ENCODE measurements at places on chromosomes 16 and 17.
A peak's percentile ranks its signal among the peaks of the same experiment; 100 is the strongest.

GRCh38 chr16:23773339-23773738 is 18.5 kb downstream of the CHP2 start:
- DNase-seq: no peak

- DNase-seq: no peak
Observed at GRCh38 chr17:50920891-50921586, 54.9 kb upstream of the TOB1 start.

GRCh38 chr17:13351046-13351445 is 250.7 kb downstream of the HS3ST3A1 start:
- peak; percentile 79 for DNase-seq

DNA sequence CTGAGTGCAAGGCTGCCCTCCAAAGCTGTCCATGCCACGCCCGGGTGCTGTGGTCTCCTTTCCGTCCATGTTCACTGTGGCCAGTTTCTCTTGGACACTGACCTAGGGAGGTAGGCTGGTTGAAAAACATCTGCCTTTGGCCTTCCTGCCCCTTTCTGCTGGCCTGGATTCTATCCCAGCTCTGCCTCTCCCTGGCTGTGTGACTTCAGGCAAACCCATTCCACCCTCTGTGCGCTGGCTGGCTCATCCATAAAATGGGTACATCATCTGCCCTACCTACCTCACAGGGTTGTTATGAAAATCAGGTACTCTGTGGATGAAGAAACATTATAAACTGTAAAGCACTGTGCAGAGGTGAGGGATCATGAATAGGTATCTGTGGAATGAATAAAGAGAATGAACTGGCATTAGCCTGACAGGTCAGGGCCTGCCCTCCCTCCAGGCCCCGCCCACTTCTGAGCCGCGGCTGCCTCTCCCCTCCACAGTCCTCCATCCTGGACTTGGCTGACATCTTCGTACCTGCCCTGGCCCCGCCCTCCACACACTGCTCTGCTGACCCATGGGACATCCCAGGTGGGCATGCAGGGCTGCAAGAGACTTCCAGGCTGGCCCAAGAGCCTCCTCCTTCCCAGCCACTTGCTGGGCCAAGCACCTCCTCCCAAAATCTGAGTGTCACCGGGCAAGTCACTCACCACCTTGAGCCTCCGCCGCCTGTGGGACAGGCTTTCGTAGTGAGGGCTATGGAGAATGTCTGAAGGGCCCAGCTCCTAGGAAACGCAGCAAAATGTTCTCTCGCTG is 7.0 kb upstream of the SPATA20 start:
- DNase-seq: no peak

DNA sequence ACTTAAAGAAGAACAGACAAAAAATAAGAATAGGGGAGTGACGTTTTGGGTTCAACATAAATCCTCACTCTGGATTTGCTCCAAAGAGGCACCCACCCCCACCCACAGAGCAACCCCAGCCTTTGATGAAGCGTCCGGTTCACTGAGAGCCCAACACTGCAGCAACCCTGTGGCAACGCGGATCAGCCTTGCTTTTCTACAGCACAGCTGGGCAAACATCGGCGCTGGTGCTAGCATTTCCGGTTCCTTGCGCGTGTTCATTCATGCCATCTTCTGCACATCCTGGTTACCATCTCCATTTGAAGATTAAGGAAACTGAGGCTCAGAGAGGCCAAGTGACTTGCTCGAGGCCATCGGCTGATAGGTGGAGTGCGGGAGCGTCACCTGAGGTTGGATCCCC is 8.7 kb upstream of the GINS2 start:
- DNase-seq: no peak

DNA sequence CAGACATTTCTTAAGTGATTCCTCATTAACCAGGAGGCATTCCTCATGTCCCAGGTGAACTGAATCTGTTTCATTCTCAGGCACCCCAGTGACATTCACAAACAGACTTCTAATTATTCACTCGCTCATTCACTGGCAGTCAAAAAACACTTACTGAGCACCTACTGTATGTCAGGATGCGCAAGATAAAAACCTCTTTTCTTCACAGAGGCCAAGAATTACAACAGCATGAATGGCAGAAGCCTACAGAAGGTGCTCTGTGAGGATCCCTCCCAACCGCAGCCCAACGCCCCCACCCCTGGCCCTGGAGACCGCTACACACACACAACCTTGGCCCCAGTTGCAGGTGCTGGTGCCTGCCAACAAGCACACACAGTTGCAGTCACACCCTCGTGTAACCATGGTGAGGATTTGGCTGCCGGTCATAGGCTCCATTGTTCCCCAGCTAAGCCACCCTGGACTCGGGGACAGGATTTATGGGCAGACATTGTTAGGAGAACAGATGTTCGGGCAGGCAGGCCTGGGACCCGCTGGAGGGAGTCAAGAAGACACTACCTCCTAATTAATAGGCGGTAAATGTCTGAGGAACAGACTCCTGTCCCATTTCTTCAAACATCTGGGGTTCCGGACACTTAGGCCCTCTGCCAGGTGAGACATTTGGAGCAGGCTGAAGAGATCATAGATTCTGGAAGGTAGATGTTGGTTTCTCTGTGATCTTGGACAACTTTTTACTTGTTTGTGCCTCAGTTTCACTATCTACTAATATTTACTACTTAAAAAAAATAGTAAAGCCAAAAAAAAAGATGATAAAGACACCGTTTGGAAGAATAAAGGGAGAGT is 43.2 kb downstream of the CUEDC1 start:
- DNase-seq: peak; percentile 79

DNA sequence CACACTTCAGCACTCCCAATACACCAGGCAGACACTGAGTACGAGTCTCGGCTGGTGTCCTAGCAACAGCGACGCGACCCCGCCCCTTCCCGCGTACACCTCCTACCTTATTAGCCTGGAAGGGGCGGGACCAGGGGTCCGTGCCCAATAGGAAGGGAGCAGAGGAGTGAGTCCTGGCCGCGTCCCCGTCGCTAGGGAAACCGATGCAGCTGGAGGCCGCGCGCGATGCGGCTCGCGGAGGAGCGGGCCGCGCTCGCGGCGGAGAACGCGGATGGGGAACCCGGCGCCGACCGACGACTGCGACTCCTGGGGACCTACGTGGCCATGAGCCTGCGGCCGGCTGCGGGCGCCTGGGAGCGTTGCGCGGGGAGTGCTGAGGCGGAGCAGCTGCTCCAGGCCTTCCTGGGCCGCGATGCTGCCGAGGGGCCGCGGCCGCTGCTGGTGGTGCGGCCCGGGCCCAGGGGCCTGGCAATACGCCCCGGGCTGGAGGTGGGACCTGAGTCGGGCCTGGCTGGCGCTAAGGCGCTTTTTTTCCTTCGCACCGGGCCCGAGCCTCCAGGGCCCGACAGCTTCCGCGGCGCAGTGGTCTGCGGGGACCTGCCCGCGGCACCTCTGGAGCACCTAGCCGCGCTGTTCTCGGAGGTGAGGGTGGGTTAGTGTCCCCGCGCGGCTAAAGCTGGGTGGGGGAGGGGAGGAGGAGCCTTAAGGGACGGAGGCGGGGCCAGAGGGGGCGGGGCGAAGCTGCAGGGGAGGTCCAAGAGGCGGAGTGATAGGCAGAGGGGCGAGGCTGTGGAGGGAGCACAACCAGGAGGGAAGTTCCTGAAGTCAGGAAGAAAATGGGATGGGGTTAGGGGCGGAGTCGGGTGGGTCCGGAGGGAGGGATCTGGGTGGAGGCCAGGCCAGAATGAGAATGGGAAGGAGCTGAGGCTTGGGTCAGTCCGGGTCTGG is at the start of gene DNAH9:
TSS of gene DNAH9 (plus strand) at position 197 of the 948 bp plus-strand sequence. CDS start at position 226, 29 bp downstream.
- peak; percentile 20 for DNase-seq

- DNase-seq: peak; percentile 81
Observed at GRCh38 chr17:17356149-17356930, 53.2 kb downstream of the NT5M start.

GRCh38 chr17:48732688-48733629 is 4.4 kb upstream of the HOXB13 start:
- DNase-seq: no peak

DNA sequence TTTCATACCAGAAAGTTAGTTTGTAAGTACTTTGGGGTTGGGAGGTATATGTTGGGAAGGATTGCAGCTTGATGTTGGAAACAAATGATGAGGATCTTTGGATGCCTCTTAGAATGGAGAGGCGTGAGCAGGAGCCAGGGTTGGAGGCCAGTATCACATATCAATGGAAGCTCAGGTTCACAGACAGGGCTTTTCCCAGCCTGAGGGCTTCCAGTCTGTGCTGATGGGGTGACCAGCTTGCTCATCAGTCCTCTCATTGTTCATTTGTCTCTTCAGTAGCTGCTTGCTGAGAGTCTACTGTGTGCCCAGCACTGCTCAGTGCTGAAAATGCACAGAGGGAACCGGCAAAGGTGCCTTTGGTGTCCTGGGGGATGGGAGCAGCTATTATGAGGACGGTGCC is 5.8 kb downstream of the DNAAF1 start:
- DNase-seq: no peak

- peak; percentile 3 for DNase-seq
Observed at GRCh38 chr17:72270273-72270924, 149.6 kb downstream of the SOX9 start.

DNA sequence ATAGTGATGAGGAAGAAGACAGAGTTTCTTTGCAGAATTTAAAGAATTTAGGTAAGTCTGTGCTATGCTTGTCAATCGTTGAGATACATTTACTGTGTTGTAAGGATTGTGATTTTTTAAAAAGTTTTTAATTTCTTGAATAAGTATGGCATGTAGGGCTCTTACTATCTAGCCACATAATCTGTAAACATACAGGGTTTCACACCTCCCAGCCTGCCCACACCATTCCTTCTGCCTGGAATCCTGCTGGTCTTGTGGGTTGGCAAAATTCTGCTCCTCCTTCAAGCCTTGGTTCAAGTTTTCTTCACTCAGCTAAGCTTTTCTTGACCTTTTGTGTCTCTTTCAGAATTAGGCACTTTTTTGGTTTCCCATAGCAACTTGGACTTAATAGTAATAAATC is 7.5 kb downstream of the ZNHIT3 start:
- peak; percentile 58 for DNase-seq

- no peak for DNase-seq
Observed at GRCh38 chr16:59432896-59433295, 698.8 kb upstream of the GOT2 start.

DNA sequence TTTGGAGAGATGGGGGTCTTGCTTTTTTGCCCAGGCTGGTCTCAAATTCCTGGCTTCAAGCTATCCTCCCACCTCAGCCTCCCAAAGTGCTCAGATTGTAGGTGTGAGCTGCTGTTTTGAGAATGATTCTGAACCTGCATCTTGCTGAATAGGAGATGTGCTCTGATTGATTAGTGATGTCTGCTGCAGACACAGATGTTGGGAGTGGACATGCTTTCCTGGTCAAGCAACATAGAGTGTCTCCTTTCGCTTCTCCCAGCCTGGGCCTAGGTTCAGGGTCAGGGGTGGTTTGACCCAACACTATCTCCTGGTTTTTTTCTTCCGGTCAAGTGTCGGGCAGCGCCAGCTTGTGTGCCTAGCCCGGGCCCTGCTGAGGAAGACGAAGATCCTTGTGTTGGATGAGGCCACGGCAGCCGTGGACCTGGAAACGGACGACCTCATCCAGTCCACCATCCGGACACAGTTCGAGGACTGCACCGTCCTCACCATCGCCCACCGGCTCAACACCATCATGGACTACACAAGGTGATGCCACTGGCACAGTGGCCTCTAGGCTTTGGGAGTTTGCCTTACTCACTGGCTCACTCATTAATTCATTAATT is 85.2 kb downstream of the ABCC6 start:
- no peak for DNase-seq

DNA sequence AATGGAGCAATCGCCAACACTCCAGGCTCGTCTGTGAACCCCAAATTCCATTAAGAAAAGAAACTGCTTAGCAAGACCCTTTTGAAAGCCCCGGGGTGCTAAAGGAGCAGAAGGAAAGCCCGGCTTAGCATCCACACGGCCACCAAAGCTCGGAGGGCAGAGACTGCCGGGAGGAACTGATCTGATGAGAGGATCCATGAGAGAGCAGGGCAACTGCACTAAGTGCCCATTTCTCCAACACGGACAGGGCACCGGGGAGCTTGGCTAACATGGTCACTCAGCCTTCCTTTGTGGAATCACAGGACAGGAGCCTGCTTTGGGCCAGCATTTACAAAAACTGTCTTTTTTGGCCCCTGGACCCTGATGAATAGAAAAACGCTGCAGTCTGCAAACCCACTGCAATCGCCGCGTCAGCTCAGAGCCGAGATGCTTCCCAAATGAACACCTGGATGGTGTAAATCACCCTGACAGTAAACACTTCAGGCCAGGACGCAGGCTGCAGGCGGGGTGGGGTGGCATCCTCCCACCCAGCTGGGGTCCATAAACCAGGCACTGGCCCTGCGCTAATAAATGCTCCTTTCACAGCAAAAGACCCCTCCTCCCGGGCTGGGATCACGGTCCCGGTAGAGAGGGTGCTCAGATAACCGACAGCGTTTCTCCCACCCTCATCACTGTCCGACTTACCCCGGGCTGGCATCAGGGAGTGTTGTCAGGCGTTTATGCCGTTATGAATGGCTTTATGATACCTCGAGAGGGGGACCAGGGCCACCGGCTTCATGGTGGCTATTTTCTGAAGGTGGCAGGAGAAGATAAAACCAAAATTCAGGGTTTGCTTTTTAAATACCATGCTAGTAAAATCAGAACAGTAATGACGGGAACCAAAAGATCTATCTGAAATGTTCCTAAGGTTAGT is 299.5 kb downstream of the IRF8 start:
- DNase-seq: no peak

GRCh38 chr16:56478281-56479049 is 27.1 kb downstream of the OGFOD1 start:
- peak; percentile 53 for DNase-seq

DNA sequence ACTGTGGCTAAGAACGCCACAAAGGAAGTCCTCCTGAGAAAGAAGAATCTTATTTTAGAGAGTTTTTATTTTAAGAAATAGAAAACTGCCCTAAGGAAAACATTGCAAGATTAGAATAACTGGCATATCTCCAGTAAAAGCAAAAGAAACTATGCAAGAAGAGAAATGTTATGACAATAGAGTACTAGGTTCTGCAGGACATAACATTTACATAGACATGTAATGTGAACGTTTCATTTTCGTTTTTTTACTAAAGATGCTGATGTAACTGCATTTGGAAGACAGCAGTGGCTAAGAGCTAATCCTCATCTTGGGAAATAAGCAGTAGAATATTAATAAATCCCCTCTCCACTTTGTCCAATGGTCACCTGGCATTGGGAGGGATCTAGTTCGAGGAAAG is 7.8 kb upstream of the ASGR2 start:
- no peak for DNase-seq

DNA sequence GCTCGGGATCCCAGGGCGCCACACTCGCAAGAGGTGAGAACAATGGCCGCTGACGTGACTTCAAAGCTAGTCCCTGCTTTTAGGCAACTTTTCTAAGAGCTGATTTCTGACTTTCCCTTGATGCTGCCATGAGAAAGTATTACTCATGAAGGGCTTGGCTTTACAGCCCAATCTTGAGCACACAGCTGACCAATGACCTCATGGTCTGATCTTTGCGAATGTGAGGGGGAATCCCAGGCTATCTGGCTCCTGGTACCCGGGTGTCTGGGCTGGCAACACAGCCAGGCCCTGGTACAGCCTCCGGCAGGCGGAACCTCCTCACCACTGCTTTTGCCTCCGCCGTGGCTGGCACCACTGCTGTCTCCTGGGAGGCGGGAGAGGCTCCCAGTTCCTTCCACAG is 17.5 kb downstream of the NDUFAF8 start:
- peak; percentile 19 for DNase-seq

GRCh38 chr17:46979147-46979863 is at the start of gene RPRML:
Gene RPRML (minus strand): TSS chr17:46979253. CDS start chr17:46979007, 246 bp downstream.
- no peak for DNase-seq

GRCh38 chr17:33664116-33664840 is 371.2 kb upstream of the ASIC2 start:
- no peak for DNase-seq

Data from AG10803 (cell line).